ENCODE measurements at places on chromosomes 4 and X.

- DNase-seq = no peak
These were observed 73.6 kb upstream of the TENM3 start for GRCh38 chr4:182169572-182169971.

DNA sequence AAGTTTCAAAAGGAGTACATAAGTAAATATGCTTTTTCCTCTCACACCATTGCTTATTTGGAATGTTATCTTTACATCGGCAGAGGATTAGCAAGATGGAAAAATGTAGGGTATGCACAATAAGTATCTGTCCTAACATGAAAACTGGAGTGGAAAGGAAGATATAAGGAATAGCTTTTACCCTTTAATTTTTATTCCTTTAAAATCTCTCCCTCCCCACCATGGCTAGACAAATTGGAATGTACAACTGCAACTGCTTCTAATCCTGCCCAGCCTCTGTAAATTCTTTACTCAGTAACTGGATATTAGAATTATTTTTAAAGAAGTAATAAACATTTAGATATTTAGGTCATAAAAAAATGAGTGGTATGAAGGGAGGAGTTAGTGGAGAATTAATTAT lies 171.5 kb downstream of the PCDH18 start:
- no peak for DNase-seq

GRCh38 chrX:11540532-11541377 lies 125.0 kb downstream of the ARHGAP6 start:
- no peak for DNase-seq

DNA sequence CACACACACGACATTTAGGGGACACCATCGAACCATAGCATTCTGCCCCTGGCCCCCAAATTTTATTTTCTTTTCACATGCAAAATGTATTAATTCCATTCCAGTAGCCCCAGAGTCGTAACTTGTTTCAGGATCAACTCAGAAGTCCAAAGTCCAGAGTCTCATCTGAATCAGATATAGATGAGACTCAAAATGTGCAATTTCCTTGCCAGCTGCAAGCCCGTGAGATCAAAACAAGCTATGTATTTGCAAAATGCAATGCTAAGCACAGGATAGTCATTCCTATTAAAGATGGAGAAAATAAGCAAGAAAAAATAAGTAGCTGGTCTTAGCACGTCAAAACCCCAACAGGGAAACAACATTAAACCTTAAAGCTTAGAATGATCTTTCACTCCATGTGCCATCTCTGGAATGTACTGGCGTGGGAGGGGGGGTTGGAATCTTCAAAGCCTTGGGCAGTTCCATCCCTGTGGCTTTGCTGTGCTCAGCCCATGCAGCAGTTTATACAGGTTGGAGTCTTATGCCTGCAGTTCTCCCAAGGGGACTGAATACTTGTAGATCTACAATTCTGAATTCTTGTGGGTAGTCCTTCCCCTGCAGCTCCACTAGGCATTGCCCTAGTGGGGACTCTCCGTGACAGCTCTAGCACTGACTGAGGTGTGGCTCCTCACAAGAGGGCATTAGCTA lies 47.7 kb upstream of the SYTL5 start:
- no peak for DNase-seq

- no peak for DNase-seq
These were observed 1028.8 kb upstream of the IGFBP7 start for GRCh38 chr4:58138786-58139668.

DNA sequence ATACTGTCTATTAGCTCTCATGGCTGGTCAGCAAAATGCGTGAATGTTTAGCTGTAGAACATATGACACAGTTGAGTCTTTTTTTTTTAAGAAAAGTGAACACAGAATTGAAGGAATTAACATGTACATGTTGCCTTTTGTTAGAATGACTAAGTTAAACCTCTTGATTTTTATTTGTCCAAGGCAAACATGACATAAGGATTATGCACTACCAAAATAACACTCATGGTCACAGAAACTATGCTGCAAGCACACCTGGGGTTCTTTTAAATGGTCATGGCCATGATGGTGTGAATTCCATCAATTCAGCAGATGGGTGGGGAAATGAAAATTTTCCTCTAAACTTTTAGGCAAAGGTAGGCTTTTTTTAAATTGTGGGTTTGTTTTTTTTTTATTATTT lies 80.1 kb upstream of the CXCL13 start:
- no peak for DNase-seq

DNA sequence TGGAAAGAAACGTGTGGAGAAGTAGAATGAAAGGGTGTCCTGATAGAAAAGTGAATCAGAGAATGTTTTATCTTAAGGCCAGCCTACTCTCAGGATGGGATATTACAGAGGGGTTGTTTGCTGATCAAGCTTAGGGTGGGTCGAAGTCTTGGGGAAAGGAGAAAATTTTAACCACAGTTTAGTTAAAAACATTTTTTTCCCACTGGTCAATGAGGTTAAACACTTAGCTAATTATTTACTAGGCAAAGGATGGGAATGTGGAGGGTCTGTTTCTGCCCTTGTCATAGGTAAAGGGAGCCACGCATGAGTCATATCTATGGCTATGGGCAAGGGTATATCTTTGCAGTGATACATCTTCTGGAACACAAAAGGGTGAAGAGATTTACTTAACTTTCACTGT lies 16.1 kb upstream of the SULT1E1 start:
- DNase-seq = no peak

DNA sequence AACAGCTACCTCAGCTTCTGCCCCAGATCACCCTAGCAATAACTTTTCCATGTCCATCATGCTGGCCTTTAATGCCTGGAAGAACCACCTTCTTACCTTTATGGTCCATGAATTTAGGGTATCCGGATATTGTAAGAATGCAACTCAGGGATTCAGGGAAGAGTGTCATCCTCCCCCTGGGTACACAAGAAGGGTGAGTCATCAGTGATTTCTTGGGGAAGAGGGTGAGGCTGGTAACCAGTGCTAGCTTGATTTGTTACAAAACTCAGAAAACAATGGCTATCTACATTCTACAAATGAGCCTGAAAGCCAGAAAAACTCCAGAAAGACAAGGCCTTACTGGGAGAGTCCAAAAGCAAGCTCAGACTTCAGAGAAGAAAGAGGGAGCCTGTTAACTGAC lies 10.4 kb upstream of the NALF2 start:
- DNase-seq = no peak

- DNase-seq = no peak
These were observed 21.6 kb downstream of the HTRA3 start for GRCh38 chr4:8291036-8291682.

DNA sequence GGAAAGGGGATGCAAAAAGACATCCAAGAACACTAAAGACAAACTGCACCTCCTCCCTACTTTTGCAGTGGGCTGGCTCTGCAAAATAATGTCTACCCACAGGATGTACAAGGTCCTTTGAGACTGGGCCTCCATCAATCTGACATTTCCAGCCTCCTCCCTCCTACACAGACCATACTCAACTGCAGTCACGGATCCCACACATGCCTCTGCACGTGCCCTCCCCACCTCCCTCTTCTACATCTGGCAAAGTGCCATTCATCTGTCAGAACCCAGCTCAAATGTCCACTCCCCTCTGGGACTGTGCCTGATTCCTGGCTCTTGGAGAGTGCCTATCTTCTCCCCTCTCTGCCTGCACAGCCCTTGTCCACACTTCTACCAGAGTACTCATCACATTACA lies 50.3 kb downstream of the CHRDL1 start:
- no peak for DNase-seq

DNA sequence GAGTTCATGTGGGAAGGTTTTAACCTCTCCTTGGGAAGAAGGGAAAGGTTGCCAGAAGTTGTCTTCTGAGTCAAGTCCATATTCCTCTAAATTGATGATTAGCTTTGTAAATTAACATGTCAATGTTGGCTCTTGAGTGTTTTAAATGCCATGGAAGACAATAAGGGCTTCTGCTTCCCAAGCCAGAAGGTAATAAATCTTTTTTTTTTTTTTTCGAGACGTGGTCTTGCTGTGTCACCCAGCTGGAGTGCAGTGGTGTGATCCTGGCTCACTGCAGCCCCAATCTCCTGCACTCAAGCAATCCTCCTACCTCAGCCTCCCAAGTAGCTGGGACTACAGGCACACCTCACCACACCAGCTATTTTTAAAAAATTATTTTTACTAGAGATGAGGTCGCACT lies 5.0 kb upstream of the REST start:
- no peak for DNase-seq

GRCh38 chrX:150848914-150849365 lies 49.5 kb downstream of the CD99L2 start:
- DNase-seq = no peak

DNA sequence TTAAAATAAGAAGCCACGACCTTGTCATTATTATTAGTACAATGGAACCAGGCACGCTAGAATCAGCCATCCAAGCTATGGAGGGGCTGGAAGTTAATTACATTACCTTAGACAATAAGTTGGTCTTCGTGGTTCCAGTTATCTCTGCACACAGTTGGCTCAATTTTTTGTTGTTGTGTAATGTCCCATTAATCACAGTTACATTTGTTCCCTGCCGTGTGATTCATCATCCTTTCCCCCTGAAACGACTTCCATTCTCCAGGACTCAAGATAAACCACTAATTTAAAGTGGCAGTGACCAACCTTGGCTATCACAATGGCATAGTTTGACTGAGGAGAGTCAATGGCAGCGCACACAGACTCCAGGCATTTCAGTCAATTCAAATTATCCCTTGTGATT lies 905.0 kb downstream of the RAB28 start:
- no peak for DNase-seq

DNA sequence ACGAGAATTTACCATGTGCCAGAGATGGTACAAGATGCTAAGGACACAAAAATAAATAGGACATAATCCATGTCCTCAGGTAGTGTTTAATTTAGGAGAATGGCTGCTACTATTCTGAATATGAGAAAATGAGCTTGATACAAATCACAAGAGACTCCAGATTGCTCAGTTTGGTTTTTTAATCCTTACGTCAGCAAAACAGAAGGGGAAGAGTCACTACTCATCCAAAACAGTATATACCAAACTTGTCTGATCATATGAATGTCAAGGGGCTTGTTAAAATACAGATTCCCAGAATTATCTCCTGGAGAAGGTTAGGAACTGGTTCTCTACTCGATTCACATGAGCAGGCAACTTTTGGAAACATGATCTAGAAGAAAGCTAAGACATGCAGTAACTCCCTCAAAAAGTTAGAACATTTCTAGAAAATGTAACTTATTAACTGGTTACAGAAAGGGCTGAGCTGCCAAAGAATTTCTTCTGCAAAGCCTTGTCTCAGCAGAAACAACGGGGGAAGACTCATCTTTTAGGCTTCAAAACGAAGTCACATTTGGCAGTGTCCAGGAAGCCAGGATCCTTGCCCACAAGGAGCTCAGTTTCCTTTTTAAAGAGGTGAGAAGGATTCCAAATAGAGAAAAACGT lies 3.4 kb downstream of the AIFM1 start:
- DNase-seq = no peak

Data from stimulated activated naive CD4-positive, alpha-beta T cell (primary cell).